T1000 (cell line): ENCODE measurements at places on chromosomes 11 and 22.
A peak's percentile ranks its signal among the peaks of the same experiment; 100 is the strongest.

- no peak for DNase-seq
These were observed 5.0 kb downstream of the MAP6 start for GRCh38 chr11:75663808-75664207.

DNA sequence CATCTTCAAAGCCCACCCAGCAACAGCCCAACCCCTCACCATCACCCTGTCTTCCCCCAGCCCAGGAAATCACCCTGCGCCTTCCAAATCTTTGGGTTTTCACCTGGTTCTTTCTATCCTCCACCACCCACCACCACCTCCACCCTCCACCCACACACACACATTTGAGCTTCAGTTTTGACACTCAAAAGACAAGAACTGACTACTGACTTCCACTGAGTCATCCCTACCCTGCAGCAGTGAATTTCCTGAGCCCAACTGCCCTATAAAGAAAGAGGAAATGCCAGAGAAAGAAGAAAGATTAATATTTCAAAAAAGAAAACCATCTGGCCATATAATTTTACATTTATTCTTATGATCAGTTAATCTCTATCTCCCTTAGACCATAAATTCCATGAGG, 137.5 kb downstream of the CHST1 start:
- no peak for DNase-seq

DNA sequence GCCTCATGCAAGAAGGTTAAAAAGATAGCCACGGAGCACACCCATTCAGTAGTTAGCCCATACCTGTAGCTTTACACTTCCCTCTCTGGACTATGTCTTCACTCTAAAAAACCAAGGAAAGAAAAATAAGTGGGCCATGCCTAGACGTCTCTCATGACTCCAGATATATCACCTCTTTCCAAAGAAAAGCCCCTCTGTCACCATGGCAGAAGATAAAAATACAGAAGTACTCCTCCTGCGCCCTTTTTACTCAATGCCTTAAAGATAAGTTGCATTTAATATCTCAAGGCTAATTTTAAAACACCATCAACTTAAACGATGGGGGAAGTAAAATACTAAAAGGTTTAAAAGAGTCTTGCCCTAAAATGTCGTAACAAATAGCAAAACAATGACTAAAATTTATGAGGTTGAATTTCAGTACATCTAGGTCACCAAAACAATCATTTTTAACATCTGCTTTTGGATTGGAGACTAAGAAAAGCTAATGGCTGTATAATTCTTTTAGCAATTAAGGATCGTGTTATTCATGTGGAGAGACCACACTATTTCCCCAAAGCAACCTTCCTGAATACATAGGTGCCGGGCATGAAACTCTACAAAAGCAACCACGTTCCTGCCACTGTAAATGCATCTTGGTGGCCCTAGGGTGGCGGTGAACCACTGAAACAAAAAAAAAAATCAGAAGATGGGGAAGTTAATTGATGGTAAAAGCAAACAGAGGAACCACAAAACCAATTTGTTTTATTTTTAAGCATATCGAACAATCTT, 46.0 kb downstream of the CELF1 start:
- DNase-seq, result no peak

DNA sequence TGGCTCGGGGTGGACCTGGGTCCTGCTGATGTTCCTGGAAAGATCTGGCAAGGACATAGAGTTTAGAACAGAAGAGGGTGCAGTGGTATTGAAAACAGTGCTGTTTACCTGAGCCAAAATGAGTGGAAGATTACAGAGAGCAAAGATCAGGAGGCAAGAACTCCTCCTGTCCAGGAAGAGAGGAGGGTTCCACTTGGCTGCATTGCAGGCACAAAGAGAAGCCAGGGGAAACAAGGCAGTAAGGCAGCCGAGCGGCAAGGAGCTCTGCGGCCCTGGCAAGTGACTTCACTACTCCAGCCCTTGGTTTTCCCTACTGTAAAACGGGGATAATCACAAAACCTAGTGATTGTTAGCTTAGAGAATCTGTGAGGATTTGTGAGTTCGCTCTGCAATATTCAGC, 3.7 kb upstream of the PACSIN2 start:
- DNase-seq, result no peak

DNA sequence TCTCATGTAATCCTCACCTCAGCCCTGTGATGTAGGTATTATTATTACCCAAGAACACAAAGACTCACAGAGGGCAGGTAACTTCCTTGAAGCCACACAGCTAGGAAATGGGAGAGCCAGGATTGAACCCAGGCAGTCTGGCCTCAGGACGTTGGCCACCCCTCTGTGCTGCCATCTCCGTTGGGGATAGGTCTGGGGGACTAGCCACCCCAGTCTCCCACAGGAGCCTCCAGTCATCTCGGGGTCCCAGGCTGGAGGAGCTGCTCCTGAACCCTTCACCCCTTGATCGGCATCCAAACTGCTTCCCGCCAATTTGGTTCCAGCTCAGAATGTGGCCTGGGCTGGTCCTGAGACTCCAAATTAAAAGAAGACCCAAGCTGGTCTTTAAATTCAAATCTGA, 10.4 kb upstream of the TCF20 start:
- DNase-seq, result no peak

- no peak for DNase-seq
These were observed 45.2 kb downstream of the ARHGEF12 start for GRCh38 chr11:120381401-120381800.

- DNase-seq, result no peak
These were observed 4.3 kb upstream of the PNPLA5 start for GRCh38 chr22:43895986-43896645.

GRCh38 chr22:38036392-38037062, 20.7 kb upstream of the PICK1 start:
- DNase-seq, result no peak

- no peak for DNase-seq
These were observed 483.5 kb downstream of the BRD1 start for GRCh38 chr22:49344161-49344560.

DNA sequence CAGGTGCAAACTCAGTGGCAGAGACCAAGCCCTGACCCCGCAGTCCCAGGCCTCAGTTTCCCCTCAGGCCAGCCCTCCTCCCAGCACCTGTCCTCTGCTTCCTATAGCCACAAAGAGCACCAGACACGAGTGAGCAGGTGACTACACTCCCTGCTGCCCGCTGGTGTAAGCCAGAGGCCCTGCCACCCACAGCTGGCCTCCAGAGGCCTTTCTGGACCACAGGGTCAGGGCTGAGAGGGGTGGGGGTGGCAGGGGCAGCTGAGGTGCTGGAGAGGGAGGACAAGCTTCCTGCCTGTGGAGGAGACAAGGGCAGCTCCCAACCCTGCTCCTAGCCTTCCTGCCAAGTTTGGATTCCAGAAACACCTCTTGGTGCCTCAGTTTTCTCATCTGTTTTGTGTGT, 31.3 kb upstream of the WNT7B start:
- DNase-seq, result no peak

DNA sequence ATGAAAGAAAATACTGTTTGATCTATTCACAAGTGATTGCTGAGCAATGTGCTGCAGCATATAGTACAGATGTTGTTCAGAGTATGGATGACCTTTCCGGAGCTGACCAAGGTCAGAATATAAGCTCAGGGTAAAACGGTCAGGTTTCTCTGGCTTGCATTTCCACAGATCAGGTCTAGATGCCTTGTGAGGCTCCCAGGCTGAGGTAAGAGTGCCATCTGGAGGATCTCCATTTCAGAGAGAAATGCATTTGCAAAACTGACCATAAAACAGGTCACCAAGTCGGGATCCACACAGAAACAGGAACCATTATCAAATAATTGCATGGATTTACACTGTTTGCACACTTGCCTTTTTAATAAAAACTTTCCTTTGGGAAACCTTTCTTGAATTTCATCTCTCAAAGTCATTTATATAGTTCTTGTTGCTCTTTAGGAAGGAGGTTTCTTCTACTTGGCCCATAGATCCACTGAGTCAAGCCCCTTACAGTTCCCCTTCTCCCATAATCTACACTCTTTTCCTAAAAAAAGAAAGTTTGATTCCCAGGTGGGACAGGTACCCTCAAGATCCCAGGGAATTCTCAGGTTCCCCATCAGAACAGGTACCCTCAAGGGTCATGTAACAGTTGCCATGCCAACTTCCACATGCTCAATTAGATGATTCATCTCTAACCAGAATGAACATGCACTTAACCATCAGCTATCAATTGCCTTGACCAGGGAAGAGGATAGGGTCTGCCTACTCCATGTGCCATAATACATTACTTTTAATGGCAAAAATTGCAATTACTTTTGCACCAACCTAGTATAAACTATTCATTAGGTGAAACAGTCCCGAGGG, 25.0 kb upstream of the TMPRSS5 start:
- peak; percentile 1 for DNase-seq

DNA sequence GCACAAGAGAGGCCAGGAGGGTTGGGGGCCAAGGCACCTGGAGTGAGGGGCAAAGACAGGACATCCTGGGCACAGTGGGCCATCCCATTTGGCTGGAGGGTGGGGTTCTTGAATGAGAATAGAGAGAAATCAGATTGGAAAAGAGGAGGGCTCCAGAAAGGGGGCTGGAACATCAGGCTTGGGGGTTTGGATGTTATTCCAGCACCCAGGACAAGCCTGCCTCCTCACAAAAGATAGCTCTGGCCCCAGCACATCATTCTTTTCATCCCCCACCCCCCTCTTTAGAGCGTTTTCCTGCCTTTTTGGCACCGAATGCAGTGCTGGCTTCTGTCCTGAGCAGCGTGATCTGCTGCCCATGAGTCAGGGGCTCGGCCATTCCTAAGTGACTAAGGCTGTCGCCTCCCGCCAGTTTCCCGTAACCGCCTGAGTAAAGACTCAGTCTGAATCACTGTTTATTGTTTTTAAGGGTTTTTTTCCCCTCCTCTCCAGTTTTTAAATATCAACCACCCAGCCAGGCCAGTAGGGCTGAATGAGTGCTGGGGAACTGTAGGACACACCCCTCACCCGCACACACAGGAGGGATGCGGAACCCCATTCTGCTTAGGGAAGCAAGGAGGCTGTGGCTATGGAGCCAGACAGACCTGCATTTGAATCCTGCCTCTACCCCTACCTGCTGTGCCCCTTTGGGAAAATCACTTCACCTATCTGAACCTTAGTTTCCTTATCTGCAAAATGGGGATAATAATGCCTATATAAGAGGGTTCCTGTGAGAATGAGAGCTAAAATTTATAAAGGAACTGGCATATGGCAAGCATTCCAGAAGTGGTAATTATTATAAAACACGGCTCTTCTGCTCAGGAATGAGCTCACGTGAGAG, 32.4 kb upstream of the NAV2 start:
- peak; percentile 78 for DNase-seq

- DNase-seq, result no peak
These were observed 17.8 kb upstream of the TTC12 start for GRCh38 chr11:113296447-113297205.
